ENCODE measurements at places on chromosomes 5 and 9.
A peak's percentile ranks its signal among the peaks of the same experiment; 100 is the strongest.

DNA sequence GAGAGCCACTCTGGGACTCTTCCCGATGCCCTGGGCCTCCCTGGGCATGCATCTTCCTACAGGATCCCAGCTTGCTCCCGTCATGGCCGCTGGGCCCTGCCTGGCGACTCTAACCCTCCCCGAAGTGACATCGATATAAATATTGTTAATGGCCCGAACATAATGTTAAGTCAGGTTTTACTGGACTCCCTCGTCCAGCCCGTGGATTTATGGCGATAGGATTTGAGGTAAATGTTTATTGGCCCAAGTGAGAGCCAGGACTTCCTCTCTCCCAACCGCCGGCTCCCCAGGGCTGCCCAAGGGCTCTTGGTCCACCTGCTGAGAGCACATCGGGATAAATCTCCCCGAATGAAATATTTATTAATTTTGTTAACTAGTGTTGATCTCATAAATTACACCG is 246.3 kb downstream of the PBX3 start:
- DNase-seq, result no peak

- peak; percentile 97 for DNase-seq
These were observed 192.3 kb downstream of the CACNA1B start for GRCh38 chr9:138069731-138070456.

DNA sequence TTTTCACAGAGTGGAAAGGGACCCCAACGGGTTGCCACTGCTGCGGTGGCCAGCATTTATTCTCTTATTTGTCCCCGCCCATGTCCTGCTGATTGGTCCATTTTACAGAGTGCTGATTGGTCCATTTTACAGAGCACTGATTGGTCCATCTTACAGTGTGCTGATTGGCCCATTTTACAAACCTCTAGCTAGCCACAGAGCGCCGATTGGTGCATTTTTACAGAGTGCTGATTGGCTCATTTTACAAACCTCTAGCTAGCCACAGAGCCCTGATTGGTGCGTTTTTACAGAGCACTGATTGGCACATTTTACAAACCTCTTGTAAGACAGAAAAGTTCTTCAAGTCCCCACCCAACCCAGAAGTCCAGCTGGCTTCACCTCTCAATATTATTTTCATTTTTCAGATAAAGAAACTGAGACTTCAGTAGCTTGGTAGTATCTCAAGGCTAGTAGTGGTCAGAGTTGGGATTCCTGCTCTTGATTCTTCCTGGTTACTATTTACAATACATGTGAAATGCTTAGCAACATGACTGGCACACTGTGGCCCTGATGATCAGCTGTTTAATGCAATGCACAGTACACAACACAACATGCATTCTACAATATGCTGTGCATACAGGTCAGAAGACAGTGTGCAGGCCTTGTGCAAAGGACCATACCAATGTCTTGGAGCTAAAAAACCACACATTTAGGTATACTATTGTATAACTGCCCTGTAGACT is 63.6 kb upstream of the BOD1 start:
- no peak for DNase-seq

GRCh38 chr9:13758936-13759335 is 479.4 kb upstream of the MPDZ start:
- no peak for DNase-seq

- DNase-seq, result peak; percentile 33
These were observed 18.0 kb downstream of the MTRR start for GRCh38 chr5:7886849-7887475.

DNA sequence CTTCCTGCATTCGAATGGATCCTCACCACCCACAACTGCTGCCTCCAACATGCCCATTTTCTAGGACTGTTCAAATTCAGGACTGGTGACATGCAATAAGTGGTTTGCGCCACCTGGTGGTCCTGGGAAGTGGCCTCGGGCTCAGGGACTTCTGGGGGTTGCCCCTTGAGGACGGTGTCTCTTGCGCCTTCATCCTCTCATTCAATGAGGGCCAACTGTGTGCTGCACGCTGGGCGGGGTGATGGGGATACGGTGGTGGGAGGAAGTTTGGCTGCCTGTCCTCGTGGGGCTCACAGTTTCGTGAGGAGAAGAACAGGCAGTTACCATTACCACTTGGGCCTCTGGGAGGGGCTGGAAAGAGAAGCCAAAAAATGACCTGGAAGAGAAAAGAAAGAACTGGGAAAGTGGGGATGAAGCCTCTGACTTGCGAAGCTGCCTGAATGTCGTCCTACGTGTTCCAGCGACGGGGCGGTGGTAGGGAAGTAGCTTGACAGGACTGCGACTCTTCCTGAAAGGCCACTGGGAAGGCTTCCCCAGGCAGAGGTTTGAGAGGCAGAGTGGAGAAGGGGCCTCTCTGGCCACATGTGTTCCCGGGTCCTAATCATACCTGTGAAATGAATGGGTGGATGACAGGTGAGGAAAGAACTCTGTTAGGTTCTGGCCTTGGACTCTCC is 49.0 kb downstream of the PSD2 start:
- DNase-seq, result peak; percentile 83

DNA sequence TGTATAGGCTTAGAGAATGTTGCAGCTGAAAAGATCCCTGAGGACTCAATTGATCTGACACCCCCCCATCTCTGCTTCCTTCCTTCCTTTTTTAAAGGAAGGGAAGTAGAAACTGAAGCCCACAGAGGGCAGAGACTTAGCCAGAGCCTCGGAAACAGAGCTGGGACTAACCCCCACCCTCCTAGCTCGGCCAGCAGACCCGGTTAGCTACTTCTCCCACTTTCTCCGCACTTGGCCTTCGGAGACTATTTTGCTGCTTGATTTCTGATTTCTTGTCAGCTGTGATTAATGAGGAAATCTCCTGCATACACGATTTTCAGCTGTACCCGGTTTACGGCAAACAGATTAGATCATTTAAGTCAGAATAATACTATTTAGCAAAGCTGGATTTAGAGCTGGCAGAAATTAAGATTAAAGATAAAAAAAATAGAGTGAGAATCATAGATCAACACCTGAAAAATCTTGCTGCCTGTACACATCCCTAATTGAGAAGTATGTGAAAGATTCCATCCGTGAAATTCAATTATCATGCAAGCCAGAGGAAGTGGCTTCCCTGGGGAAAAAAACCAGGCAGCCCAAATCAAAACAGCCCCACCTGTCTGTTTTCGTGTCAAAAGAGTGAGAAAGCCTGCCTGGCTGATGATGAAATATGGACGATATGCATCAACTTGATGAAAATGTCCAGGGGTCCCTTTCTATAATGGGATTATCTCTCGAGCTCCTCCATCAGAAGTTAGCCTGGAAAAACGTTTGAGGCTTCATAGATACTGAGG is 159.5 kb upstream of the SHB start:
- no peak for DNase-seq

GRCh38 chr5:133849116-133849515 is 119.3 kb downstream of the C5orf15 start:
- no peak for DNase-seq

GRCh38 chr9:127004946-127005769 is 90.6 kb downstream of the RALGPS1 start:
- DNase-seq, result no peak

DNA sequence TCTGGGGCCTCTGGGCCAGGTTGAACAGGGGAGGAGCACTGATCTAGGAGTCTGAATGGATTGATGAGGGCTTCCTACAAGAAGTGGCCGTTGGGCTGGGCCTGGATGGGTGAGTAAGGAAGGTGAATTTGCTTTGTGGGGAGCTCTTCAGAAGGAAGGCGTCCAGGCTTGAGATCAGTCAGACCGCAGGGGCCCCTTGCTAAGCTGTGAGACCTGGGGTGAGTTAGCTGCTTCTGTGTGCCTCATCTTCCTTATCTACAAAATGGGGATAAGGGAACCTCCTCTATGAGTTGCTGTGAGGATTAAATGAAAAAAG is 1.1 kb upstream of the SYNPO start:
- DNase-seq, result no peak

DNA sequence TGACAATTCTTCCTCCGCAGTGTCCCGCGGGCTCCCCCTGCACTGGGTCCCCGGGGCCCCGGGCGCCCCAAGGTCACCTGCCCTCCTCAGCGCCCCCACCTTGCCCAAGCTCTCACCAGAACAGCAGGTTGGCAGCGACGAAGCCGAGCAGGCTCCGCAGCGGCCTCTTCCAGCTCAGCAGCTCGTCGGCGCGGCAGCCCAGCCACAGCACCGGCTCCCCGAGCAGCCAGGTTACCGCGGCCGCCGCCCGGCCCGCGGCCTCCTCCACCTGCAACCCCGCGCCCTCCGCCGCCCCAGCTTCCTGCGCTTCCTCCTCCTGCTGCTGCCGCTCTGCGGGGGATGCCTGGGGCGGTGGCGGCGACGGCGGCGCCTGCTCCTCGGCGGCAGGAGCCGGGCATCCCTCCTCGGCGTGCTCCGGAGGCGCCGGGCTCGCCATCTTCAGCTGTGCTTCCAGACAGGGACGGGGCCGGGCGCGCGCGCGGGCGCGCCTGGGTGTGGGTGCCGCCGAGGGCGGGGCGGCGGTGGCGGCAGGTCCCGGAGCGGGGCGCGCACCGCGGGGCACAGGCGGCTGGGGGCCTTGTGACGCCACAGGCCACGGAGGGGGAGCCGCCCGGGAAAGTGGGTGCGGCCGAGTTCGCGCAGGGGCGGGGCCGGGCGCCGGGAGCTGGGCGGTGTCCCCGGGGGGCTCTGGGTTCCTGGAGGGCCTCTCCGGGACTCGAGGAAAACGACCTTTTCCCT is at the start of gene RETREG1:
Gene RETREG1, minus strand, starts transcription at position 462 of the 738 bp plus-strand sequence. Its CDS starts 26 bp downstream, at position 436.
- peak; percentile 47 for DNase-seq

DNA sequence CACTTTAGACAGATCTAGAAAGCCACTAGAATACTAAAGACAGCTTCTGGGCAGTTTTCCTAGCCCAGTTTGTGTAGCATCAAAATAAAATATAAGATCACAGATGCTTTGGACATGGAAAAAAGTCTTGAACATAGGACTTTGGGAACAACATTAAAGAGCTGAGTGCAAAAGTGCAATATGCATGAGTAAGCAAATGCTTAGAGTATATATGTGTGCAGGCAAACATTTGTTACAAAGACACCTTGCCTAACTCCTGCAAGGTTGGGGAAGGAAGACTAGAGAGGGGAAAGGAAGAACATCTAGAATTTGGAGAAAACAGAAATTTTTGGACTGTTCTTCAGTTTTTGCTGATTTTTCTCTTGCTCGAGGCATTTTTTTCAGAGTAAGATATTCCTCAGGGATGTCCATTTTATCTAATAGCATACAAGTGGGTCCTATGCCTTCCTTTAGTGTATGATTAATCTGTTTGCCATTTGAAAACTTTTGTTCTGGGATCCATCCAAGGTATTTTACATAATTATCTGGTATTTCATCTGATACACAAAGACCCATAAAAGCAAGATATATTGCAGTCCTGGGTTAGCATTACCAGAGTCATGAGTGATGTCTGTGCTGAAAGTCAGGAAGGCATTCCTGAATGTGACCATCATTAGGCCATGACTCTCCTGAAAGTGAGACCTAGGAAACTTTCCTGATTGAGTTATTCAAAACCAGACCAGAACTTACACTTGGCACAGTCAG is 142.0 kb upstream of the RGMB start:
- no peak for DNase-seq

GRCh38 chr9:128899566-128900322 is 17.8 kb downstream of the LRRC8A start:
- DNase-seq, result no peak

DNA sequence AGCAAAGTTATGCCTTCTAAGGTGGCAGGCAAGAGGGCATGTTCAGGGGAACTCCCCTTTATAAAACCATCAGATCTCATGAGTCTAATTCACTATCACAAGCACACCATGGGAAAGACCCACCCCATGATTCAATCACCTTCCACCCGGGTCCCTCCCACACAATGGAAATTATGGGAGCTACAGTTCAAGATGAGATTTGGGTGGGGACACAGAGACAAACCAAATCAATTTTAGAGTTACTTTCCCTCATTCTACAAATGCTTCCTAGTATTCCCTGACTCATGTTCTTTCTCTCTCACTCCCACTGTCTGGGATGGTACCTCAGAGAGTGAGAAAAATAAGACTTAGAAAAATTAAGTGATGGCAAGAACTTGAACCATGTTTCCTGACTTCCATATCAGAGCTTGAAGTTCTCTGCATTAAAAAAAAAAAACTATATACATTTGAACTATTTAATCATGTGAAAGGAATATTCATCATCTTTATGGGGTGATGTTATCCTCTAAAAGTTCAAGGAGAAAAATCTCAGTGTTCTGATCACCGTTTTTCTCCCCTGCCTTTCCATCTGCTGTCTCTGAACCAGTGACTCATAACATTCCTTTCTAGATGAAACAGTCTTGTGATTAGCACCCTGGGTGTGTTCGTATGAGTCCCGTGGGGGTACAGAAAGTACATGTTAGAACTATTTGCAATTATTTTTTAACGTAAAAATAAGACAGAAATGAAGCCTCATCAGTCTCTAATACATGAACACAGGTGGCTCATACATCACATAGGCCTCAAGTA is 282.9 kb downstream of the SLF1 start:
- DNase-seq, result no peak

DNA sequence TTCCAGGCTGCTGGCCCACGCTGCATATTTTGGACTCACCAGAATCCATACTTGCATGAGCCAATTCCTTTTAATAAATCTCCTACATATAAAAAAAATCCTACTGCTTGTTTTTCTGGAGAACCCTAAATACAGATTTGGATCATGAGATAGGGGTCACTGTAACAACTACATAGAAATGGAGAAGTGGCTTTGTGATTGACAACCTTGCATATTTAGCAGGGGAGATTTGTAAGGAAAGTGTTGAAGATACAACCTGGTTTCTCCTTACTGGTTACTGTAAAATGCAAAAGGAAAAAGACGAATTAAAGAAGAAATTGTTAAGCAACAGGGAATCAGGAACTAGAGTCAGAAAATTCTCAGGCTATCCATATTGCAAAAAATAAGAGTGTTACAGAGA is 74.8 kb downstream of the HABP4 start:
- no peak for DNase-seq
